ENCODE measurements at places on chromosomes 5 and 9. TPM values are rescaled to one million over a fixed set of nuclear protein-coding genes. Genes with fewer than 3 reads are reported as not detected.
A peak's percentile ranks its signal among the peaks of the same experiment; 100 is the strongest.

DNA sequence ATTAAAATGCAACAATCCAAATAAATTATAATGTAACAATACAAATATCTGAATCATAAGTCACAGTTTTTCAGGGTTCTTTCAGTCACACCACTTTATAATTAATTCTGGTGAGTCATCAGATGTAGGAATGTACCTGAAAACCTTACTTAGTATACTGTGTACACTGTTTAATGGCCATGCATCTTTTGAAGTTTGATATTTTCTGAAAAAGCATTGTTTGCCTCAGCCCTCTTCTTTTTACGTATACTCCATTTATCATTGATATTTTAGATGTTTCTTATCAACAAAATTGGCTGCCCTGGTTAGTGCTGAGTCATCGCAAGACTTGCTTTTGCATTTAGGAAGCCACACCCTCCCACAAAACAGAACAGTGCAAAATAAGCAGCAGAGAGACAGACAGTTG is 218.6 kb downstream of the PJA2 start:
- no peak for DNase-seq

Gene CCDC192
- not detected for total RNA-seq

DNA sequence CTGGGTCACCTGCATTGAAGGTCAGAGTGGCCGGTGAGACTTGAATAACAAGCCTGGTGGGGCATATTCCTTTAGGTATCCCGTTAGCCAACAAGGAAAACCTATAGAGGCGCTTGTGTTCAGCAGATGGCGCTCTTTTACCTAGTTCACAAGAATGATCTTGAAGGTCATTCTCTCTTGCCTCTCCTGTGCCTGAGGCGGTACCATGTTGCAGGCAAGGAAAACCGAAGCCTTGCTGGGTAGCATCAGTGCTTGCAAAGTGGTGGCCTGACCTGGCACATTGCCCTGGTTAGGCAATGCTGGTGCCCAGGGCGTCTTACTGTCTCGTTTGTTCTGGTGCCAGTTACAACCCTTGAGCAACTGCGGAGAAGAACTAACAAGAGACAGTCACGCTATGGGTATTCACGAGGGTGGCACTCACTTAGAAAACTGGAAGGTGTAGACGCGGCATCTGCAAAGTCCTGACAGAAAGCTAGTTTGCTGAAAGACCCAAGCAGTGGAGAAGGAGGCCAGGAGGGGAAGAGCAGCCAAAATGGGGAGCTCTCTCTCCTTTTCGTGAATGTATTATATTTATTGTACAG is 56.7 kb downstream of the AOPEP start:
- no peak for DNase-seq

DNA sequence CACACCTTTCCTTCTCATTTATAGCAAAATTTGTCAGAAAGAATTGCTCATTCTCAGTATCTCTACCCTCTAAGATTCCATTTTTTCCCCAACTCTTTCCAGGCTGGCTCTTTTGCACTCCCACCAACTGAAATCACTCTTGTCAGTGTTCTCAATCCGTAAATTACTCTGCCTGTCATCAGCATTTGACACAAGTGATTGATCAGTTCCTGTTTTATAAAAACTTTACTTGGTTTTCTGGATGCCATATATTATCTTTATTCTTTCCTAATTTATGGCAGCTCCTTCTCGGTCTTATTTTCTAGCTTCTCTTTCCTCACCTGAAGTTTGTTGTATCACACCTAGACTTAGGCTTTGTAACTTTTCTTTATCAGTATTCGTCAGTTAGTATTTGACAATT is 16.4 kb downstream of the DENND4C start:
- no peak for DNase-seq

Gene CSNK1A1
- total RNA-seq, result 219 TPM

DNA sequence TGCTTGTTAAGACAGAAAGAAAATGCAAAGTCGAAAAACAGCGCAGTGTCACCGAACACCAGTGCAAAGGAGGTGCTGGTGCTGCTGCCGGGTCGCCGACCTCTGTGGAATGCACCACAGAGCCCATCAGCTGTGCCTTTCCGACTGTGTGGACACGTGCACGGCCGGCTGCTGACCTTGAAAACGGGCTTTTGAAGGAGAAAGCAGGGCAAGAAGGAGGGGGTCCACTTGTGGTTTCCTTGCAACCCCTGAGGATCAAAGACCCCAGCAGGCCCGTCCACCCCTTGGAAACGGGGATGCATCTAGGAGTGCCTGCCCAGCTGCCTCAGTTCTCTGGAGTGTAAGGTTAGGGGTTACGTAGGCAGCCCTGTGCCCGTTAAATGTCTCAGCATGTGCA is 6.2 kb upstream of the OLFM1 start:
- no peak for DNase-seq

Gene PCDHGA7
- total RNA-seq, result 4.2 TPM

Gene SGCD
- 4.0 TPM for total RNA-seq

Gene DRD1
- total RNA-seq, result 0.11 TPM

DNA sequence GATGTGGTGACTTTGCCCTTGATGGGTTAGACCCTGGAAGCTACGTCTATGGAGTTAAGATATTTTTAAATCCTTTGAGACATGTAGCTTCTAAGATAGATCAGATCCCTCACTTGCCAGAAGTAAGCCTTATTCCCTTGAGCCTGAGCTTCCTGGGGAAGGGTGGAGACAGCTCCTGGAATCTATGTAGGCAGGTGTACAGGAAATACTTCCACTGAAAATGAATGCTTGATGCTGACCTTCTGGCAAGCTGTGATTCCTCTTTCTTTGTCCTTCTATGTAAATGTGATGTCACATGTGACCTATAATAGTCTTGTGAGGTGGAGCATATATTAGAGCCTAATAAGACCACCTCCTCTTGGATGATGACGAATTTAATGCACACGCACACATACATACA is 1152.0 kb upstream of the ACO1 start:
- DNase-seq, result no peak

- no peak for DNase-seq
These were observed 75.3 kb downstream of the HMGCR start for GRCh38 chr5:75412111-75412990.

Gene SPINK13
- total RNA-seq, result not detected

- peak; percentile 44 for DNase-seq
These were observed 34.4 kb upstream of the PALM2AKAP2 start for GRCh38 chr9:109745335-109746283.

Gene NR6A1
- 0.53 TPM for total RNA-seq

DNA sequence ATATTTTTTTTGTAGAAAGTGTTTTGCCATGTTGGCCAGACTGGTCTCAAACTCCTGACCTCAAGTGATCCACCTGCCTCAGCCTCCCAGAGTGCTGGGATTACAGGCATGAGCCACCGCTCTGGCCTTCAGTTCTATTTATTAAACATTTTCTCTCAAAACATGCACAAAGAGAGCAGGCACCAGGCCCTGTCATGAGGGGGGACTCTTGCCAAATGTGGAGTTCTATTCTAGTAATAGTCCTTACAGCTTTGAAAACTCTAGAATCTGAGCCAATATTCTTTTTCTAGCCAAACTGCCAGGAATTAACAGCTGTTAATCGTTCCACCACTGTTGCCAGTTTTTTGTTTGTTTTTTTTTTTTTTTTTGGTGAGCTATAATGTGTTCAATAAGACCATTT is 124.6 kb downstream of the TARS1 start:
- DNase-seq, result peak; percentile 74

Gene ZNF608
- 15.4 TPM for total RNA-seq

GRCh38 chr9:113755433-113755832 is 120.7 kb upstream of the ZNF618 start:
- DNase-seq, result no peak

Gene KIF24
- total RNA-seq, result 0.21 TPM

DNA sequence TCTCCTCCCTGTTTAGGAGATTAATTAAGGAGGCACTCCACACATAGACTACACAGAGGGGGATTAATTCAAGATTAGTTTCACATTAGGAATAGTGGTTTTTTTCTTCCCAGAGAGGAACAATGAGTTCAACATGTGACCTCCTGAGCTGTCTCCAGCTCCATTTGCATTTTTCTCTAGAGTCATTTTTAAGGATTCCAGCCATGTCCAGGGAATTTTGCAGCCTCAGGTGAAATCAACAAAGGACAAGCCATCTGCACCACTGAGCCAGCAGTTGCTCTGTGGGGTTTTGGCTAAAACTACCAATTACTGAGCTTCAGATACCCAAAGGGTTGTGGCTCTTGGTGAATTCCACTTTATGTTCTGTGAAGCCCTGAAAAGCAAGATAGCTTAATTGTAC is 258.5 kb upstream of the PPP1R2B start:
- DNase-seq, result no peak

GRCh38 chr9:103816146-103816545 is 278.0 kb upstream of the SMC2 start:
- DNase-seq, result no peak

DNA sequence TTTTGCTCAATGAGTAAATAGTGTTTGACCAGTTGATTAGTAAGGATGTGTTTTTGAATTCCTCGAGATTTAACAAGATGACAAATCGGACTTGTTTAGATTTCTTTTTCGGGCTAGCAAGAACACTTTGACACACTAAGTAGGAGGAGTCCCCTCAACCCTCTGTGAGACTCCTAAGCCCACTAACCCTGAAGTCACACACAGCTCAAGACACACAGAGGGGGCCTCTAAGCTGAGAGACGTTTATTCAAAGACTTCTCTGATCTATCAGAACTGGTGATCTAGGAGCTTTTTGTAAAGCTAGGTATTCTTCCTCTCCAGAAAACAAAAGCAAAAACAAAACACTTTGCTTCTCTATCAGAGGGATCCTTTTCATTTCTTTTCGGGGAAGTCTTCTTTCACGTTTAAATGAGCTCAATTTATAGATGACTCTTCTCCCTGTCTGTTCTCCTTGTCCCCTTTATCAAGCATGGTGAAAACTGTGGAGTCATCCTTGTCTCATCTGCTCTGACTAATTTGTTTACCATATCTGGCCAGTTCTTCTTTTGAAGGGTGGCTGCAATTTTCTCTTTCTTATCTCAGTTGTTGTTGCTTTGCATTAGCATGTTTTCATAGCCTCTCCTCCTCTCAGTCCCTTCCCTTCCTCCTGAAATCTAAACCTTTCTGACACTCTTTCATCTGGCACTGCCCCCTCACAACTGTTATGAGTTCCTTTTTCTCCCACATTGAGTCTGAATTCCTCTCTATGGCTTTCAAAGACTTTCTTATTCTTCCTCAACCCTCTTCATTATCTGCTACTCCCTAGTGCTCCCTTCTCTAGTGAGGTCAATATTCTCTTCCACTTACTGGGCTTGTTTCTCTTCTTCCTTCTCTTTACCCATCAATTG is 68.5 kb upstream of the RAI14 start:
- DNase-seq, result no peak

GRCh38 chr5:124936626-124936933 is 190.1 kb upstream of the ZNF608 start:
- DNase-seq, result no peak

DNA sequence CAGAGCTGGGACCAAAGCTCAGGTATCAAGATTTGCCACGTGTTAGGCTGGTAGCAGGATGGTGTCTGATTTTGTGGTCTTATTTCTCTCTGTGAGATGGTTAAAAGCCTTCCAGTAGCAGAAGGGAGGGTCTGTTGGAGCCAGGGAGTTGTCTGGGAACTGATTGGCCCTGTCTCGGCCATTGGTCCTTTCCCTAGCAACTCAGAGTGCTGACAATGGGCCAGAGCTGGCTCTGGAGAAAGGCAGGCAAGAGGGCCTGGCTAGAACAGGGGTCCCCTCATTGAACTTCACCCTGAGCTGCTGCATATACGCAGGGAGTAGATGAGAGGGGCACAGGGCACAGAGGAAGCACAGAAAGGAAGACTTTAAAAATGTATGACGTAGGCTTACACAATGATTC is 92.8 kb downstream of the PSD2 start:
- DNase-seq, result no peak

DNA sequence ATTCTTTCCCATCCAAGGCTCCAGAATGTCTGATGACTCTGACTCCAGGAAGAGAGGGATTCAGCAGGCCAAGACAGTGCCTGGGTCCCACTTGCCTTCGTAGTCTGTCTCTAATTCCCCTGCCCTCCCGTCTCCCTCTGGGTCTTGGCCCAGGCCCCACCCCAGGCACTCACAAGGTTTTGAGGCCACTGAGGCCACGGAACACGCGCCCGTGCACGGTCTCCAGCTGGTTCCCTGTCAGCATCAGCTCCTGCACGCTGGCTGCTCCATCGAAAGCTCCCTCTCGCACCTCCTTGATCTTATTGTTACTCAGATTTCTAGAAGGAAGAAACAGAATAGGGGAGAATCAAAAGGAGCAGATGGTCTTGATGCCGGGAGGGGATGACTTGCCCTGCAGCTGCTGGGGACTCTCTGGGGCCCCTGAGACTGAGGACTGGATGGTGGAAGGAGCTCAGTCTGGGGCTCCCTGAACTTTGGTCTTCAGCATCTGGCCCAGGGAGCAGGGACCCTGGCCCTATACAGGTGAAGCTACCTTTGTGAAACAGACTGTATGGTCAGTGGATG is 174.6 kb upstream of the PANK3 start:
- DNase-seq, result peak; percentile 7

- peak; percentile 73 for DNase-seq
These were observed 5.5 kb upstream of the SET start for GRCh38 chr9:128683340-128684064.

DNA sequence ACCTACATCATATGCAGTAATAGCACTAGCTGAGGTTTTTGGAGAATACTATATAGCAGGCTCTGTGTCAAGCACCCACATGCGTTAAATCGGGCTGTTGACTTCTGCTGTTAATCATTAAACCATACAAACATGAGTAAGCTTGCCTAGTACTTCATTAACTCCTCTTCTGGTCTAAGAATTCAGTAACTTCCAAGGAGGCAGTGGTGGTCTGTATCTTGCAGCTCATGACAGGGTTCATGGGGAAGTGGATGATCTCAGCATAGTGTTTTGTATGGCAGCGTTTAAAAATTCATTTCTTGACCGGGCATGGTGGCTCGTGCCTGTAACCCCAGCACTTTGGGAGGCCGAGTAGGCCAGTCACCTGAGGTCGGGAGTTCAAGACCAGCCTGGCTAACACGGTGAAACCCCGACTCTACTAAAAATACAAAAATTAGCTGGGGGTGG is at the start of gene HAVCR1:
TSS of gene HAVCR1 (minus strand) at position 24 of the 447 bp plus-strand sequence. CDS start 1,173 bp downstream, outside the sequence.
- no peak for DNase-seq

- DNase-seq, result no peak
These were observed 5.7 kb upstream of the CHD1 start for GRCh38 chr5:98934546-98934945.

DNA sequence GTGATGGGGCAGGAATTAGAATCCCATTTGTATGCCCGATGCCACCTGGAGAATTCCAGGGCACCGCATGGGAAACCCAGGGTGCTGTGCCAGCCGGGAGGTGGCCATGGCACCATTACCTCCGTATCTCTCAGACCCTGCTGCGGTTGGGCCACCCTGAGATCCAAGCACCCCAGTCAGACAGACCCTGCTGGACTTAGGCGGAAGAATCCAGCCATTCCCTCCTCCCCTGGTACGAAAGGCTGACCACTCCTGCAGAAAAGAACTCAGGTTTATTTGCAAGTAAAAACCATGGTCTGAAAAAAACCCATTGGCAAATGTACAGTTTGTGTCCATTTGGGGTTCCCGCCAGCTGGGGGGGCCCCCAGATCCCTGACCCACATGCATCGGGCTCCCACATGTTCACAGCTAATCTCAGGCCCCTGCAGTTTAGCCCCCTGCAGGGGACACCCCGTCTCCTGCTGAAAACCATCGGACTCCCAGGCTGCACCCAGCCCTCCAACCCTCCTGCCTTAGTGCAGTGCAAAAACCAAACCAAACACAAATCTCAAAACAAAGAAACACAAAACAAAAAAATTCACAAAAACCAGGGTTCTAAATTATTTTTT is 23.6 kb upstream of the SARDH start:
- no peak for DNase-seq

Gene GPR151
- not detected for total RNA-seq

- DNase-seq, result no peak
These were observed 50.0 kb downstream of the PTPRD start for GRCh38 chr9:10562581-10563343.
